ENCODE measurements at places on chromosomes 6 and 20.

DNA sequence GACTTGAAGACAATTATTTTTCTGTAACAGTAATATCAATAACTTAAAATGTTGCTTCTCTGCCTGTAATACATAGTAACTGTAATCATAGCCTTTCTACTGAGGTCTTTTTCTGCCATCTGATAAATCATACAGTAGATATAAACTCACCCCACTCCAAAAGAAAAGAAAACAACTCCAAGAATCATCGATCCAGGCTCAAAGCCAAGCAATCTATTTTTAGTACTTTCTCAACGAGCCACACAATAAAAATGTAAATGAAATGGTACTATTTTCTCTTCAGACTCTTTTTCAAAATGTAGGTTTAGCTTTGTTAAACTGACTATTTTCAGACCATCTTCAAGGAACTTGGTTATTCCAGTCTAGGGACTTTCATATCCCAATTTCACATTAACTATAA is 493.3 kb downstream of the ADGRB3 start:
- no peak for DNase-seq

- DNase-seq = no peak
Measured at GRCh38 chr20:47063407-47063806, 168.8 kb downstream of the EYA2 start.

GRCh38 chr6:3776881-3777507 is 25.5 kb upstream of the PXDC1 start:
- no peak for DNase-seq

- DNase-seq = no peak
Measured at GRCh38 chr6:103139377-103139776, 1720.3 kb downstream of the HACE1 start.

- no peak for DNase-seq
Measured at GRCh38 chr20:38633577-38634093, 32.0 kb downstream of the ARHGAP40 start.

DNA sequence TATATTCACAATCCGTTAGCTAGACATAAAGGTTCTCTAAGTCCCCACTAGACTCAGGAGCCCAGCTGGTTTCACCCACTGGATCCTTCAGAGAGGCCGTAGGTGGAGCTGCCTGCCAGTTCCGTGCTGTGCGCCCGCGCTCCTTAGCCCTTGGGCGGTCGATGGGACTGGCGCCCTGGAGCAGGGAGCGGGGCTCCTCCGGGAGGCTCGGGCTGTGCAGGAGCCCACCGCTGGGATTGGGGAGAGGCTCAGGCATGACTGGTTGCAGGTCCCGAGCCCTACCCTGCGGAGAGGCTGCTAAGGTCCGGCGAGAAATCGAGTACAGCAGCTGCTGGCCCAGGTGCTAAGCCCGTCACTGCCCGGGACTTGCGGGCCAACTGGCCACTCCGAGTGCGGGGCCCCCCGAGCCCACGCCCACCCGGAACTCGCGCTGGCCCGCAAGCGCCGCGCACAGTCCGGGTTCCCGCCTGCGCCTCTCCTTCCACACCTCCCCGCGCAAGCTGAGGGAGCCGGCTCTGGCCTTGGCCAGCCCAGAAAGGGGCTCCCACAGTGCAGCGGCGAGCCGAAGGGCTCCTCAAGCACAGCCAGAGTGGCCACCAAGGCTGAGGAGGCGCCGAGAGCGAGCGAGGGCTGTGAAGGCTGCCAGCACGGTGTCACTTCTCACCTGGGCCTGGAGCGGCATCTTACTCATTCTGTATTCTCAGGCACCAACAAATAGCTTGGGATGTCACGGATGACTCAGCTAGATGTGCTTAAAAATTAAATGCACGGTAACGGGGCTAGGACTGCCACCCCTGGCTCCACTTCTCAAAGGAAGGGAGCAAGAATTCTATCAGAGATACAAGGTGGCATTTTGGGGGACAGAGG is 44.1 kb downstream of the IRF4 start:
- DNase-seq = no peak

- no peak for DNase-seq
Measured at GRCh38 chr20:22529150-22530019, 55.0 kb downstream of the FOXA2 start.

GRCh38 chr6:109892451-109893435 is 85.4 kb upstream of the GPR6 start:
- no peak for DNase-seq

DNA sequence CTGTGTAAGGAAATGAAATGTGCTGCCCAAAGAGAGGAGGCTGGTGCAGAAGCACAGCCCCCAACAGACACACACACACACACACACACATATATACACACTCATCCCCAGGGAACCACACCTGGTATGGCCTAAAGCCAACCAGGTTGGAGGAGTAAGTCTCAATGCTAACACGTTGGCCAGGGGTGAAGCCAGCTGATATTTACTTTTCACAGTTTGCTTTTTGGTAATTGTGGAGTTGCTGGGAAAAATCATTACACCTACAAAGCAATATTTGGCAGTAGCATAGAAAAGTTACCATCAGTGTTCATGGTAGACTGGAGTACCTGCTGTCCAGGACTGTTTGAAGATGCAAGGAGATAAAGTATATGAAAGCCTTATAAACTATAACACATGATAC is 50.3 kb upstream of the NAA20 start:
- DNase-seq = no peak

DNA sequence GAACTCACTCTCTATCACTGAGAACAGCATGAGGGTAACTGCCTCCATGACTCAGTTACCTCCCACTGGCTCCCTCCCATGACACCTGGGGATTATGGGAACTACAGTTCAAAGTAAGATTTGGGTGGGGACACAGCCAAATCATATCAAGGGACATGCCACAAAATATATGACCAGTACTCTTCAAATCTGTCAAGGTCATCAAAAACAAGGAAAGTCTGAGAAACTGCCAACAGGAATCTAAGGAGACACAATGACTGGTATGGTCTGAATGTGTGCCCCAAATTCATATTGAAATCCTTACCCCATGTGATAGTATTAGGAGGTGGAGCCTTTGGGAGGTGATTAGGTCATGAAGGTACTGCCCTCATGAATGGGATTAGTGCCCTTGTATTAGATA is 258.8 kb downstream of the TPBG start:
- no peak for DNase-seq

- DNase-seq = no peak
Measured at GRCh38 chr6:130912434-130912833, 85.2 kb downstream of the SMLR1 start.

GRCh38 chr6:128036808-128037570 is 136.1 kb upstream of the THEMIS start:
- DNase-seq = no peak

GRCh38 chr6:134397676-134398075 is 79.8 kb upstream of the SGK1 start:
- DNase-seq = no peak

GRCh38 chr6:148703900-148704299 is 42.9 kb upstream of the UST start:
- no peak for DNase-seq

Data from hindlimb muscle (tissue), 1 donor.